ENCODE measurements at places on chromosomes 12 and 14. TPM values are rescaled to one million over a fixed set of nuclear protein-coding genes. Genes with fewer than 3 reads are reported as not detected.

- DNase-seq, result no peak
These were observed 33.9 kb upstream of the ALDH2 start for GRCh38 chr12:111732786-111733185.

GRCh38 chr12:74337951-74338350, 199.7 kb upstream of the ATXN7L3B start:
- DNase-seq, result no peak

Gene RPL10L
- not detected for total RNA-seq

DNA sequence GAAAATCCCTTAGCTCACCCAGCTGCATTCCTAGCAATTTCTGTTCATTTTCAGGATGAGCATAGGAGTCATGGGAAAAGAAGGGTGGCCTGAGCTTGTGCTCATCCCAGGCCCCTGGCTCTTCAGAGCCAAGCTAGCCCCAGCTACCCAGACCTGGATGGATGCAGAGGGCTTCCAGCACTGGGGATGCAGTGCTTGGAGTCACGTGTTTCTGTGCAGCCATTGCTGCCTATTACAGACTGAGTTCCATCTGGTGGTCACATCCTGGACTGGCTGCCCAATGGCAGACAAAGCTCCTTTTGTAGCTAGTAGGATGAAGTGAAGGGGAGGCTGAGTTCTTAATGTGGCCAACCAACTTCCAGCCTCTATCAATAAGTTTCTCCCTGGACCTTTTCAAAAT, 54.2 kb upstream of the JDP2 start:
- DNase-seq, result no peak

GRCh38 chr12:88559772-88560171, 20.5 kb downstream of the KITLG start:
- no peak for DNase-seq

- DNase-seq, result no peak
These were observed 86.6 kb downstream of the FOXN4 start for GRCh38 chr12:109222496-109222895.

Gene REP15
- 0.19 TPM for total RNA-seq

Gene CPNE8
- 5.7 TPM for total RNA-seq

- DNase-seq, result peak; percentile 54
These were observed 27.9 kb downstream of the IRF2BPL start for GRCh38 chr14:77000340-77001270.

GRCh38 chr12:121574025-121574424, 6.8 kb downstream of the KDM2B start:
- DNase-seq, result no peak

DNA sequence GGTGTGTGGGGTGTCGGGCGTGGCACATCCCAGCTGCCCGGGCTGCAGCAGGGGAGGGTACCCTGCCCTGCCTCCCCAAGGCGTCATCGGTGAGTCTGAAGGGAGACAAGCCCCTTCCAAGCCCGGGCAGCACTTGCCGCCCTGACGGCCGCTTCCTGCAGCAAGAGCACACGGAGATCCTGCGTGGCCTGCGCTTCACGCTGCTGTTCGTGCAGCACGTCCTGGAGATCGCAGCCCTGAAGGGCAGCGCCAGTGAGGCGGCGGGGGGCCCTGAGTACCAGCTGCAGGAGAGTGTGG, 10.1 kb upstream of the PUS1 start:
- DNase-seq, result no peak

DNA sequence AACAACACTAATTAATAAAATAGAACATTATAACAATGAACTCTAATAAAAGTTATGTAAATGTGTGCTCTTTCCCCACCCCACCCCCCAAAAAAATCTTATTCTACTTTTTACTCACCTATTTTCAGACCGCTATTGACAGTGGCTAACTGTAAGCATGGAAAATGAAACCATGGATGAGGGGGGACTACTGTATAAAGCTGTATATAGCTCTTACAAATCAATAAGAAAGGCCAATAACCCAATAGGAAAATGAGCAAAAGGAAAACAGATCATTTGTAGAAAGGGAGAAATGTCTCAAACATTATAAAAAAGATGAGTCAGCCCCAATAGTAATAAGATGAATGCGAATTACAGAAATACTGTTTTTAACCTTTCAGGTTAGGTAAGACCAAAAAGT, 27.4 kb downstream of the YEATS4 start:
- DNase-seq, result no peak

- DNase-seq, result no peak
These were observed 26.4 kb downstream of the SIX1 start for GRCh38 chr14:60622917-60623257.

DNA sequence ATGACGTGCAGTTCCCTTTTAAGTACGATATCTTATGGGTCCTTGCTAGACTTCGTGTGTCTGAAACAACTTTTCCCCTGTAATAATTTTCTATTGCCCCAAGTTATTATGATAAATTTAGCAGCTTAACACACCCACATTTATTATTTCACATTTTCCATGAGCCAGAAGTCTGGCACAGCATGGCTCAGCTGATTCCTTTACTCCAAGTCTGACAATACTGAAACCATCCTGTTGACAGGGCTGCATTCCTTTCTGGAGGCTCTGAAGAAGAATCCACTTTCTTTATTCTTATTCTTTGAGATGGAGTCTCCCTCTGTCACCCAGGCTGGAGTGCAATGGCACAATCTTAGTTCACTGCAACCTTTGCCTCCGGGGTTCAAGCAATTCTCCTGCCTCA, 80.9 kb downstream of the DENND5B start:
- no peak for DNase-seq

- no peak for DNase-seq
These were observed 51.9 kb downstream of the TESPA1 start for GRCh38 chr12:54932691-54933090.

Gene PTGDR
- not detected for total RNA-seq

- DNase-seq, result no peak
These were observed 168.3 kb upstream of the NPAS3 start for GRCh38 chr14:32770422-32770821.

Measured in activated naive CD4-positive, alpha-beta T cell treated with anti-CD3 and anti-CD28 coated beads for 36 hours (primary cell).